Naive thymus-derived CD8-positive, alpha-beta T cell (primary cell): ENCODE measurements at places on chromosomes 5 and 9.

GRCh38 chr9:135076876-135077430, 10.5 kb upstream of the OLFM1 start:
- no peaks in the 10 kb centered on the region for H3K36me3 ChIP-seq
- no peaks in the 10 kb centered on the region for H3K4me1 ChIP-seq
- H3K27me3 ChIP-seq = peaks cover 16% of the 10 kb centered on the region
- DNase-seq = peak; percentile 38

DNA sequence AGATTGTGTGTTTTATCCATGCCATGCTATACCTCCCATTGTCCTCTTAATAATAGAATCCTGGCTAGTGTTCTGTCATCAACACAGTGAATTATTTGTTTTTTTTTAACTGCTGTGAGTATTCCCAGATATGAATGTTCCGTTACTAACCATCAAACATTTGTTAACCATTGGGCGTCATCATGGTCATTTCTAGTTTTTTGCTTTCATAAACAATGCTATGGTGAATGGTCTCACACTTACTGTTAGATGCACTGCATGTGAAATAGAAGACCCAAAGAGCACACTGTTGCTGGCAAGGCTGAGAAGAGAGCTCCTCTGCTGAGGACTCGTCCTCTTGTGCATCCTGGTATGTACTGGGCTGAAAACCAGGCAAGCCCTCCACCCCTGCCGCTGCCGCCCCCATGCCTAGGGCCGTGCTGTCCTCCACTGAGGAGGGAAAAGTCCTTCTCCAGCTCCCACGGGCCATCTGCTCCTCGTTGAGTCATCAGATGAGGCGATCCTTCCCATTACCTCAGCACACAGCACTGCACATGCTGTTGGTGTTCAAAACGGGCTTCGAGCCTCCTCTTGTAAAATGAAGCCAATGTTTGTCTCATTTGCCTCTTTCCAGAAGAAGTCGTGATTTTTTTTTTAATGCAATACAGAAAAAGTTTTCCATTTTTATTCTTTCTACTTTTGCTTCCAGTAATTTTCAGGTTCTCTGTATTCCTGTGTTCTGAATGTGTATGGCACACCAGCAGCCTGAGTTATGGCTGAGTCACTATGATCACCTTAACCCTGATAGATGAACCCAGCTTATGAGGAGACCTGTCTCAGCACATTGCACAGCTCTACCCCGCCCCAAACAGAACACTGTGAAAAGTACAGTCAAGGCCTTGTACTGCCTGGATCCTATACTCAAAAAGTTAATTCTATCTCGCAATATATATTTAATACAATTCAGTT, 219.0 kb downstream of the AOPEP start:
- DNase-seq = no peak
- H3K36me3 ChIP-seq = peaks cover 2% of the 10 kb centered on the region
- H3K4me3 ChIP-seq = no peak overlapping the region
- no peak overlapping the region for H3K27ac ChIP-seq
- H3K4me1 ChIP-seq = peaks cover 3% of the 10 kb centered on the region

DNA sequence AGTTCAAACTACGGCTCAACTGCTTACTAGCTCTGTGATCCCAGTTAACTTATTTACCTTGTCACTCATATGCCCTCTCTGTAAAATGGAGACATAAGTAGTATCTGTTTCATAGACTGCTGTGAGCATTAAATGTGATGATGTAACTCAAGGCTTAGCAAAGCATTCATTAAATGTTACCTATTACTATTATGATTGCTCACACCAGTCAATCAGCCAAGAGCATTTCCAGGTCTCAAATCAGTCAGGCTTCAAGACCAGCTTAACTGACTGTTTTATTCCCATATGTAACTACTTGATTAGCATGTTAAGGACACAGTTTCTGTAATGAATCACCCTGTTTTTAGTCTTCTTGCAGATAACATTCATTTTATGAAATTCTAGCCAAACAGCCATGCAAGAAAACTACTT, 413.3 kb downstream of the MLLT3 start:
- H3K4me1 ChIP-seq = peaks cover 32% of the 10 kb centered on the region
- no peaks in the 10 kb centered on the region for H3K36me3 ChIP-seq
- no peaks in the 10 kb centered on the region for H3K27me3 ChIP-seq
- peak overlapping the region; percentile 83 for H3K27ac ChIP-seq
- peak overlapping the region; percentile 85 for H3K4me3 ChIP-seq

GRCh38 chr9:73667749-73668148, 516.1 kb downstream of the ANXA1 start:
- H3K27ac ChIP-seq = no peak overlapping the region
- no peaks in the 10 kb centered on the region for H3K27me3 ChIP-seq
- H3K4me3 ChIP-seq = no peak overlapping the region
- no peak for DNase-seq
- no peaks in the 10 kb centered on the region for H3K4me1 ChIP-seq

DNA sequence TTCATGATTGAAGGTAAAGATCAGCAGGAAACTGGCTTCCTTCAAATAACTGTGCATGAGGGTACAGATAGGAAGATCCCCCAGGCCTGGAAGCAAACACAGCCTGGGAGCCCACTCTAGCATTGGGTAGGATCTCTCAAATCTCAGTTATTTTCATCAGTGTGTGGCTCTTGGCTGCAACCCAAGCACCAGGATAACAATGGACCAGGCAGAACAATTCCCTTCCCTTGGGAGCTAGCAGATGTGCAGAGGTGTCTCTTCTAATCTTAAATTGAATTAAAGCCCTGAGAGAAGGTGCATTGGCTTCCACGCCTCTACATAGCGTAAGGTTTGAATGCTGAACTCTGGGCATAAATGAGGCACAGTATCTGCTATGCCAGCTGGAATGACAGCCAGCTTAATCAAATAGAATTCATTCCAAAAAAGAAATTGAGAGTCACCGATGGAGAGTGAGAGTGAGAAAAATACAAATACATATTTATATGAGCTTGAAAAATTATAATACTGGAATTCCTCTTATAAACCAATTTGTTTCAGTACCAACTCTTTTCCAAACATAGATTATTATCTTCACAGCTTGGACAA, 957.3 kb downstream of the CDH12 start:
- no peaks in the 10 kb centered on the region for H3K27me3 ChIP-seq
- H3K4me3 ChIP-seq = no peak overlapping the region
- no peaks in the 10 kb centered on the region for H3K4me1 ChIP-seq
- no peaks in the 10 kb centered on the region for H3K36me3 ChIP-seq
- no peak for DNase-seq

- peak overlapping the region; percentile 99 for H3K27ac ChIP-seq
- peak; percentile 83 for DNase-seq
- peaks cover 36% of the 10 kb centered on the region for H3K4me1 ChIP-seq
Observed at GRCh38 chr5:42951293-42951840, 88.8 kb downstream of the ANXA2R start.

- no peak overlapping the region for H3K27ac ChIP-seq
- no peak for DNase-seq
- no peaks in the 10 kb centered on the region for H3K27me3 ChIP-seq
- H3K36me3 ChIP-seq = no peaks in the 10 kb centered on the region
- no peak overlapping the region for H3K4me3 ChIP-seq
Observed at GRCh38 chr5:122089096-122090013, 11.3 kb upstream of the LOX start.

- no peaks in the 10 kb centered on the region for H3K4me1 ChIP-seq
- no peaks in the 10 kb centered on the region for H3K27me3 ChIP-seq
- DNase-seq = no peak
- no peak overlapping the region for H3K27ac ChIP-seq
Observed at GRCh38 chr5:3858524-3858923, 262.9 kb downstream of the IRX1 start.

GRCh38 chr9:8388132-8388531, 588.6 kb upstream of the DMAC1 start:
- peaks cover 1% of the 10 kb centered on the region for H3K27me3 ChIP-seq
- no peak overlapping the region for H3K27ac ChIP-seq
- no peaks in the 10 kb centered on the region for H3K4me1 ChIP-seq
- H3K4me3 ChIP-seq = no peak overlapping the region
- H3K36me3 ChIP-seq = no peaks in the 10 kb centered on the region

- no peaks in the 10 kb centered on the region for H3K27me3 ChIP-seq
- H3K27ac ChIP-seq = no peak overlapping the region
- no peaks in the 10 kb centered on the region for H3K36me3 ChIP-seq
- no peak for DNase-seq
Observed at GRCh38 chr9:134342746-134343115, 16.5 kb downstream of the RXRA start.

DNA sequence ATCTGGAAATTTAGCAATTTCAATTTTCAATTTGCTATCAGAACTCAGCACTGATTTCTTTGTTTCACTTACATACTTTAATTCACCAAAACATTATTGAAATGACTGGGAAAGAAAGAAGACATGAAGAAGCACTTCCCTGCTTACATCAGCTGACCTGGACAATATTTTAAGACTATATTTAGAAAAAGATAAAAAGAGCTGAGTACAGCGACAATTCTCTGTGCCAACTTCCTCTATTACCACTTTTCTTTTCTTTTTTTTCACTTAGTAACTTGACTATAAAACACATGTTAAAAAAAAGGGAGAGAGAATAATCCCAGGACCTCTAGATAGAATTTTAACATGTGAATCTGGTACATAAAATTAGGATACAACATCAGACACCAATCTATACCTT, 35.6 kb downstream of the MEF2C start:
- H3K27ac ChIP-seq = no peak overlapping the region
- H3K36me3 ChIP-seq = no peaks in the 10 kb centered on the region
- no peak for DNase-seq

DNA sequence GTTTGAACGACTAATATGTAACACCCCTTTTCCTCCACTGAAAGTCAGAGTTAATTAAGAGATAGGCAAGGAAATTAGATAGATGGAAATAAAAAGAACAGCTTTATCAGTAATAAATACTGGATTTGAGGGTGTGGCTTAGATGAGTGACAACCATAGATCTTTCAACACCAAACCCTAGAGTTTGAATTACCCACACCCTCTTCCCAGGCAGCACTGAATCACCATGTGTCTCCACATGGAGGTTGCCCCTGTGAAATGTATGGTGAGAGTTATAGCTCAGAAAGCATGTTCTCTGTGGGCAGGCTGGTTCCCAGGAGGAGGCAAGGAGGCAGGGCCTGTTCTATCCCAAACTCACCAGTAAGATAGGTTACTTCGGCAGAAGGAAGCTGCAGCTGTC, 69.7 kb downstream of the TMEM174 start:
- peaks cover 26% of the 10 kb centered on the region for H3K27me3 ChIP-seq
- H3K4me1 ChIP-seq = no peaks in the 10 kb centered on the region
- no peak for DNase-seq

DNA sequence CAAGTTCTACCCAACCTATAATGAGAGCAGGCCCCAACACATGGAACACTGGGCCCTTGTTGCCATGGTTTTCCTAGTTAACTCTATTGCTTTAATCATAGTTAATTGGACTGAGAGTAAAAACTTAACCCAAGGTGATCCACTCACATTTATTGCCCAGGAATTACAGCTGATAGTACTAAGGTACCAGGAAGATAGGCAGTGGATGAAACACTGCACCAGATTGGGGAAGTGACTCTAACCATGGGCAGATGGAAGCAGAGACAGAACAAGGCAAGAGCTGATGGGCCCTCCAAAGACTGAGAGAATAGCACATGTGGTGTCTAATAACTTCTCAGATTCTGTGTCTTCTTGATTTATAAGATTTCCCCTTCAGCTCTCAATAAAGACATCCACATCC, 145.7 kb upstream of the TRIM32 start:
- peaks cover 4% of the 10 kb centered on the region for H3K27me3 ChIP-seq
- no peak overlapping the region for H3K27ac ChIP-seq
- H3K4me3 ChIP-seq = no peak overlapping the region
- H3K36me3 ChIP-seq = peaks cover 29% of the 10 kb centered on the region
- no peak for DNase-seq
- no peaks in the 10 kb centered on the region for H3K4me1 ChIP-seq

DNA sequence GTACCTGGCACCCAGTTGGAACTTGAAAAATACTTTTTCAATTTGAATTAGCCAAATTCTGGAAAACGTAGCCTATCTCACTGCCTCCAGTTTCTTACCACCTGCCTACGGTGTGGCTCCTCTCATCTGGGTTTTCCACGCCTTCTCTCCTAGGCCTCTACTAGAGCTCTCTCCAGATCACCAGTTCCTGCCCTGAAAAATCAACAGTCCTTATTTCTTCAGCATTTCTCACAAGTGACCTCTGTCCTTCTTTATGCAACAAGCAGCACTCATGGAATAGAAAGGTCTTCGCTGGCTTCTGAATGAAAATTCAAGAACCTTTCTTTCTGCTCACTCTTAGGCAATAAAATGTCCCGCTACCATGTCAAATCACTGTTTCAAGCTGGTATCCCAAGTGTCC, 64.8 kb downstream of the PIP5K1B start:
- peaks cover 2% of the 10 kb centered on the region for H3K4me1 ChIP-seq
- no peak overlapping the region for H3K27ac ChIP-seq
- peaks cover 8% of the 10 kb centered on the region for H3K27me3 ChIP-seq
- H3K4me3 ChIP-seq = no peak overlapping the region

- H3K36me3 ChIP-seq = no peaks in the 10 kb centered on the region
- H3K4me1 ChIP-seq = peaks cover 33% of the 10 kb centered on the region
- no peaks in the 10 kb centered on the region for H3K27me3 ChIP-seq
- DNase-seq = no peak
- peak overlapping the region; percentile 95 for H3K4me3 ChIP-seq
Observed at GRCh38 chr9:34046784-34047379, 1.8 kb downstream of the UBAP2 start.

DNA sequence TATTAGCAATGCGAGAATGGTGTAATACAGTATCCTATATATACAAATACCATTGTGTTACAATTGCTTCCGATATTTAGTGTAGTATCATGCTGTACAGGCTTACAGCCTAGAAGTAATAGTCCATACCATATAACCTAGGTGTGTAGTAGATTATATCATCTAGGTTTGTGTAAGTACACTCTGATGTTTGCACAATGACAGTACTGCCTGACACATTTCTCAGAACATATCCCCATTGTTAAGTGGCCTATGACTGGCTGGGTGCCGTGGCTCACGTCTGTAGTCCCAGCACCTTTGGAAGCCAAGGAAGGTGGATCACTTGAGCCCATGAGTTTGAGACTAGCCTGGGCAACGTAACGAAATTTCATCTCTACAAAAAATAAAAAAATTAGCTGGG, 124.6 kb downstream of the PAM start:
- no peaks in the 10 kb centered on the region for H3K4me1 ChIP-seq
- H3K27me3 ChIP-seq = no peaks in the 10 kb centered on the region
- DNase-seq = no peak
- H3K27ac ChIP-seq = no peak overlapping the region

GRCh38 chr9:130895481-130896232, 955 bp downstream of the QRFP start:
- peaks cover 9% of the 10 kb centered on the region for H3K36me3 ChIP-seq
- no peaks in the 10 kb centered on the region for H3K27me3 ChIP-seq
- no peak overlapping the region for H3K27ac ChIP-seq
- no peak for DNase-seq
